ENCODE measurements at places on chromosomes 1 and 21.

GRCh38 chr1:58439946-58440345 lies 106.6 kb downstream of the OMA1 start:
- DNase-seq = no peak

DNA sequence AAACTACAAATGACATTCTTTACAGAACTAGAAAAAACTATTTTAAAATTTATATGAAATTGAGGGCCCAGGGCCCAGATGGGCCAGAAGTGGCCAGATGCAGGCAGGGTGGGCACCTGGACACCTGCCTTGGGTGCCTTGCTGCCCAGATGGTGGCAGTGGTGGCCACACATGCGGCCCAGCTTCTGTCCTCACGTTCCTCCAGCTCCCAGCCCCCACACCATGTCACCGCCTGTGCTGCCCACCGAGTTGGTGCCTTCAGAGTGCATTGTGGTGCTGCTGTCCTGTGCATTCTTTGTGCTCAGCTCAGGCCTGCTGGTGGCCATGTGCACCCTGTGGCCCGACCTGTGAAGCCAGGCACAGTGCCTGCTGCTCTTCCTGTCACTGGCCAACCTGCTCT lies 216.8 kb upstream of the CXADR start:
- DNase-seq = no peak

GRCh38 chr1:40909281-40909680 lies 47.1 kb upstream of the CITED4 start:
- no peak for DNase-seq

DNA sequence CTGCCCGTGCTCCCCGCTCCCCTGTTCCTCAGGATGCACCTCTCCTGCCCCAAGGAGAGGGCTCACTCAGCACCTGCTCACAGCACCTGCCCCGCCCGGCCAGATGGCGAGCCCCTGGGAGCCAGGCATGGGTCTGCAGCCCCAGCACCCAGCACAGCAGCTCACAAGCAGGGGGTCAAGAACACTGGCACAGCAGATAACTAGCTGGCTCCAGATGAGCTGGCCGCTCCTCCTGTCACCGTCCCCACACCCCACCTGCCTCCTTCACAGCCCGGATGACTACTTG lies 20.9 kb upstream of the EVA1B start:
- no peak for DNase-seq

All from stimulated activated CD4-positive, alpha-beta T cell treated with anti-CD3 and anti-CD28 coated beads, Interleukin-15, amount 100 ng/mL, for 1 hour (primary cell).